CD8-positive, alpha-beta T cell (primary cell): ENCODE measurements at places on chromosomes 13 and 19.

GRCh38 chr19:2357279-2358206 is 2.5 kb upstream of the TMPRSS9 start:
- no peak for DNase-seq

GRCh38 chr19:6076675-6077463 is 33.4 kb downstream of the RFX2 start:
- no peak for DNase-seq

- DNase-seq: peak; percentile 82
Measured at GRCh38 chr19:49333811-49334288, 1.4 kb upstream of the CD37 start.

GRCh38 chr13:24074678-24075077 is 85.8 kb upstream of the SPATA13 start:
- DNase-seq: no peak

GRCh38 chr13:45392811-45393210 is 25.4 kb downstream of the SLC25A30 start:
- DNase-seq: no peak

DNA sequence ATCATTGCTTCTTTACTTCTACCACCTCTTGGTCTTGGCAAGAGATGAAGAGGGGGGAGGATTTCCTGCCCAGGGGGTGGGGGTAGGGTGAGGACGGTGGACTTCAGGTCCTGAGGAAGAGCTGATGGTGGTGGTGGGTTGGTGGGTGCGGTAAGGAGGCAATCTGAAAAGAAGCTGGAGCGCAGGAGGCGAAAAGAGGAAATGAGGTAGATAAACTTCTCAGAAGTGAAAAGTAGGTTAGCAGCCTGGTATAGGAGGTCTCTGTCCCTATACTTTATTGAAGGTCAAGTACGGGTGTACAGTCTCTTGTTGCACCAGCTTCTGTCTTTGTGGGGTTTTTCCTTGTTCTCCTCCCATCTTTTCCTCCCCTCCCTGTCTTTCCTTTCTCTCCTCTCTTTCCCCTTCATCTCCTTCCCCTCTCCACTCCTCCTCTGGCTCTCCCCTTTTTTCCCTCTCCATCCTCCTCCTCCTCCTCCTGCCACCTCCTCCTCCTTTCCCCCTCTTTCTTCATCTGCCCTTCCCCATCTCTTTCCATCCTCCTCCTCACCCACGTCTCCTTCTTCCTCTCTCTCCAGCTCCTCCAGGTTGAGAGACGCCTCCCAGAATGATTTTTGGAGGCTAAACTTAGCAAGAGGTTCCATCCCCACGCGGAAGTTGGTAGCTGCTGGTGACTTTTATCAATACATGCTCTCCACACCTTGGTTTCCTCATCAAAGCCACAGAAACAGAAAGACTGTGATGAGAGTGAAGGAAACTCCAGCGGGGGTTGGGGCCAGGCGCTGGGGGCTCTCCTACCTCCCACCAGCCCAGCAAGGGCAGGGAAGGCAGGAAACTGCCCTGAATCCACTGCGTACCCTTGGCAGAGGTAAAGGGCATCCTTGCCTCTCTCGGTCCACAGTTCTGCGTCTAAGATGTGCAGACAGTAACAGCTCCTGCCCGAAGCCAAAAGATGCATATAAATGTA is 15.3 kb downstream of the TNFSF14 start:
- peak; percentile 65 for DNase-seq

- no peak for DNase-seq
Measured at GRCh38 chr13:76148926-76149325, 512.8 kb downstream of the LMO7 start.

GRCh38 chr19:43984687-43985000 is 656 bp downstream of the ZNF155 start:
- DNase-seq: no peak

DNA sequence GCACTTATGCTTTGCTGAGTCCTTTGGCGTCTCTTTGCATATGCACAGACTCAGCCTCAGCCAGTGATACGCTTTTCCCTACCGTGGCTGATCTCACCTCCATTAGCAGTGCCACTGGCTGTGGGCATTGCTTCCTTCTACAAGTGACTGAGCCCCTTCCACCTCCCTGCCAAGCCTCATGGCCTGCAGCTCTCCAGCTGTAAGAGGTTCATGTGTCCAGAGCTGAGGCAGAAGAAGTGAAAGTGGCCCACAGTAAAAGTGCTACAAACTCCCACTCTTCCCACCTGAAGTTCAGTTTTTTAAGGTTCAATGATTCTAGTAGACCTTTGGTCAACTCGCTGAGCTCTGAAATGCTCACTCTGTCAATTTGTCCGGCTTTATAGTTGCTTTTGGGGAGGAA is 44.7 kb downstream of the SMARCA4 start:
- DNase-seq: no peak
